Ovary (tissue), 10 donors: ENCODE measurements at places on chromosomes 7 and 10. TPM values are rescaled to one million over a fixed set of nuclear protein-coding genes. Genes with fewer than 3 reads are reported as not detected.

The NKX1-2 gene
- total RNA-seq, result not detected

The ORC5 gene
- total RNA-seq, result 20.0 TPM

The EBF3 gene
- 0.89 TPM for total RNA-seq

The PWWP2B gene
- 11.3 TPM for total RNA-seq

The CCL24 gene
- total RNA-seq, result not detected

The CPVL gene
- 23.0 TPM for total RNA-seq

The WIPF3 gene
- 107 TPM for total RNA-seq

The ADIRF gene
- total RNA-seq, result 231 TPM

The CALML3 gene
- total RNA-seq, result not detected

The STEAP2 gene
- 47.1 TPM for total RNA-seq

The GIMAP6 gene
- total RNA-seq, result 3.6 TPM

The GLI3 gene
- 14.7 TPM for total RNA-seq

The OR2A12 gene
- total RNA-seq, result not detected

The CPA4 gene
- 0.48 TPM for total RNA-seq

The GPR15LG gene
- total RNA-seq, result not detected

DNA sequence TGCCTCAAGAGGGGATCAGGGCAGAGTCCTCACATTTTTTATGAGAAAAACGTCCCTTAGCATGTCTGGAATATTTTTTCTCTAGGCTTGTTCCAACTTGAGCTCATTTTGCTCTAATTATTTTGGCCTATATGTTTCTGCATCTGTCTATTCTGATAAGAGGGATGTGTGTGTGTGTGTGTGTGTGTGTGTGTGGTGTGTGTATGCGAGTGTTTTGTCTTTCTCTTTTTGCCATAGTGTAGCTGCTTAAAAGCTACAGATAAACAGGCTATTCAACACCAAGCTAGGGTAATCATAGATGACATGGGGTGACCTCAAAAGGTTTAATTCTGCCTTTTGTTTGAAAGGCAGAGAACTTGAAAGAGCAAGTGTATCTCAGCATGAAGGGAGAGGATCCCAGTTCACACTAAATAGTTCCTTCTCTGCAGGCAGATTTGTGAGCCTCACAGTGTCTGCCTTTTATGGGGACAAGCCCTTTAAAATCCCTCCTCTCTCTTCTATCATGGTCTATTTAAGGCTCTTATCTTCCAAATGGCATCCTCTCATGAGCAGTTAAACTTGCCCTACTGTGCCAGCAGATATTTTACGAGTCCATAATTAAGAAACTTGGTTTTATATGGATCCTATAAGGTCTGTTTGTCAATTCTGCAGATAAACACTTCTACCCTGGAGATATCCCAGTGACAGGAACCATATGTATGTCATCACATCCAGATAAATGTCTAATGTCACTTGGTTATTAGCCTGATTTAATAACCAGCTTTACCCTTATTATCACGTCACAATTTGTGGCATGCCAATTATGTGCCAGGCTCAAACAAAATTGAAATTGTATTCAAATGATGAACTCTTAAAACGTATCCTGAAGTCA is 202.9 kb upstream of the MTPN start:
- no peaks in the 10 kb centered on the region for H3K36me3 ChIP-seq
- no peak overlapping the region for H3K4me3 ChIP-seq
- no peaks in the 10 kb centered on the region for H3K27me3 ChIP-seq
- H3K27ac ChIP-seq, result no peak overlapping the region

GRCh38 chr10:78867555-78867939 is 201.2 kb upstream of the ZMIZ1 start:
- H3K27ac ChIP-seq, result no peak overlapping the region
- peaks cover 3% of the 10 kb centered on the region for H3K4me1 ChIP-seq
- H3K36me3 ChIP-seq, result no peaks in the 10 kb centered on the region
- H3K4me3 ChIP-seq, result no peak overlapping the region

GRCh38 chr7:95693551-95694333 is 78.6 kb upstream of the DYNC1I1 start:
- DNase-seq, result no peak
- no peaks in the 10 kb centered on the region for H3K27me3 ChIP-seq
- H3K4me3 ChIP-seq, result no peak overlapping the region
- H3K27ac ChIP-seq, result no peak overlapping the region
- no peaks in the 10 kb centered on the region for H3K4me1 ChIP-seq
- H3K36me3 ChIP-seq, result no peaks in the 10 kb centered on the region

DNA sequence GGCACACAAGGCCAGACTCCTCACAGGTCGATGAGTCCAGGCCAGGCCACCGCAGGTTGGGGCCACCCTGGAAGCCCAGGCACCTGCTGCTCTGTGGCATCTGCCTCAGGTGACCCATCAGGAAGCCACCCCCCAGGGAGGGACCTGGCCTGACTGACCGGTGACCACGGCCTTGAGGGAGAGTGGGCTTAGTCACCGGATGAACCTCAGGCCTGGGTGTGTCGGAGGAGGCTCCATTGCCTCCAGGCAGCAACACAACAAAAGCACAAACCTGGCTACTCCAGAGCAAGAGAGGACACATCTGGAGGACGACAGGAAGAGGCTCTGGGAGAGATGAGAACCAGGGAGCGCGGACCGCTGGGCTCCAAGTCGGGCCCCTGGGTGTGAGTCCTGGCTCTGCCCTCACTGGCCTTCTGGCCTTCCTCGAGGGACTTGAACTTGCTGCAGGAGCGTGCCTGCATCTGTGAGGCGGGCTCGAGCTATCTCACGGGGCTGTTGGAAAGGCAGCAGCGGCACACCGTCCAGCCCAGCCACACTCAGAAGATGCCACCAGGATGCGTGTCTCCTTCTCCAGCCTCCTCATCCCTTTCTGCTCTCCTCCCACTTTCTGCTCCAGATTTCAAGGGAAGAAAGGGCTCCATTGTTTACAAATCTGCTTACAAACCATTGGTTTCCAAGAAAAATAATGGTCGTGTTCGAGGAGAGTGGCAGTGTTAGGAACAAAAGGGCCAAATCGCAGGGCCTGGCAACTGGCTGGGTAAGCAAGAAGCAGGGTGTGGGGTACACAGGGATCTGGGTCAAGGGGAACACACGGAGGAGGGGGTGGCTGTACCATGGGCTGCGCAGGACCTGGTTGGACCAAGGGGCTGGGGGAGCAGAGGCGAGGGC is 152.9 kb downstream of the ADAM12 start:
- no peak overlapping the region for H3K4me3 ChIP-seq
- no peaks in the 10 kb centered on the region for H3K36me3 ChIP-seq
- DNase-seq, result no peak
- no peaks in the 10 kb centered on the region for H3K27me3 ChIP-seq
- peaks cover 20% of the 10 kb centered on the region for H3K4me1 ChIP-seq

DNA sequence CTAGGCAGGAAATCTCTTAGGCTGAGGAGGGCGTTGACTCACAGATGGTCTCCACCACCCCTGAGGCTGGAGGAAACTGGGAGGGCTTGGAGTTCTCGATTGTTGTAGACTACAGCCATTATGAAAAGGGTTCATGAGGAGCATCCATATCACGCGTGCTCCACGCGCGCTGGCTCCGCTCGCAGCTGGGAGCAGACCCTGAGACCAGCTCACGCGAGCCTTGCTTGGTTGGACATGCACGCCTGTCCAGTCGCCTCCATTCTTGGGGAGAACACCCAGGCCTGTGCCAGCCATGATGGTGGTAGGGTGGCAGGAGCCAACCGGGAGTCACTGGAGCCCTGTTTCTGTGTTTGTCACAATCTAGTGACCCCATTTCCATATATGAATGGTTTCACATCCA is 139.1 kb downstream of the TCERG1L start:
- no peak overlapping the region for H3K27ac ChIP-seq
- DNase-seq, result no peak
- no peaks in the 10 kb centered on the region for H3K36me3 ChIP-seq
- peaks cover under 1% of the 10 kb centered on the region for H3K4me1 ChIP-seq
- H3K27me3 ChIP-seq, result no peaks in the 10 kb centered on the region
- no peak overlapping the region for H3K4me3 ChIP-seq

- H3K36me3 ChIP-seq, result no peaks in the 10 kb centered on the region
- no peaks in the 10 kb centered on the region for H3K4me1 ChIP-seq
- no peak overlapping the region for H3K27ac ChIP-seq
These were observed 946.8 kb upstream of the POT1 start for GRCh38 chr7:125876431-125876830.

DNA sequence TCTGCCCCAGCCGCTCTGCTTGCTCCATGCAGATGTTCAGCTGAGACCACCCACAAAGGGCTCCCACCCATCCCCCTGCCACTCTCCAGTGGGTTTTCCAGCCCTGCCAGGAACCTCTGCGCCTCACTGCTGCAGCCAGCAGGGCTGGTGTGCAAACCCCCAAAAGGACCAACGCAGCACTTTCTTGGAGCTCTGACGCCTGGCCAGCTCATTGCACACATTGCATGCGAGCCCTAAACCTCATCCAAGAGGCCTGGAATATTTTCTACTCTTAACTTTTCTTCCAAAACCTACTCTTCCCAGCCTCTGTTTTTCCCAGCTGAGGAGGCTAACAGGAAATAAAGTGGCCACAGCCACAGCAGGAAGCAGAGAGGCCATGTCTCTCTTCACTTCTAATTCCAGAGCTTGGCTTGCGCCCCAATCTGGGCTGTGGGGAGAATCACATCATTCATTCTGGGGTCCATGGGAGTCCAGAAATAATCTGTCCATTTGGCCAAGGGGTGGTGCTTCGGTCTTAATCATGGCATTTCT is 4.6 kb upstream of the FAM170B start:
- H3K36me3 ChIP-seq, result no peaks in the 10 kb centered on the region
- peaks cover 19% of the 10 kb centered on the region for H3K4me1 ChIP-seq
- H3K27me3 ChIP-seq, result no peaks in the 10 kb centered on the region
- H3K4me3 ChIP-seq, result no peak overlapping the region
- DNase-seq, result no peak
- H3K27ac ChIP-seq, result no peak overlapping the region

GRCh38 chr7:33201821-33202220 is 72.5 kb downstream of the BBS9 start:
- H3K4me1 ChIP-seq, result no peaks in the 10 kb centered on the region
- H3K36me3 ChIP-seq, result no peaks in the 10 kb centered on the region
- DNase-seq, result no peak
- no peak overlapping the region for H3K27ac ChIP-seq
- no peaks in the 10 kb centered on the region for H3K27me3 ChIP-seq

GRCh38 chr7:105298439-105298894 is 90.3 kb downstream of the SRPK2 start:
- DNase-seq, result no peak
- H3K27me3 ChIP-seq, result no peaks in the 10 kb centered on the region
- H3K4me1 ChIP-seq, result no peaks in the 10 kb centered on the region
- no peaks in the 10 kb centered on the region for H3K36me3 ChIP-seq
- no peak overlapping the region for H3K4me3 ChIP-seq
- no peak overlapping the region for H3K27ac ChIP-seq

DNA sequence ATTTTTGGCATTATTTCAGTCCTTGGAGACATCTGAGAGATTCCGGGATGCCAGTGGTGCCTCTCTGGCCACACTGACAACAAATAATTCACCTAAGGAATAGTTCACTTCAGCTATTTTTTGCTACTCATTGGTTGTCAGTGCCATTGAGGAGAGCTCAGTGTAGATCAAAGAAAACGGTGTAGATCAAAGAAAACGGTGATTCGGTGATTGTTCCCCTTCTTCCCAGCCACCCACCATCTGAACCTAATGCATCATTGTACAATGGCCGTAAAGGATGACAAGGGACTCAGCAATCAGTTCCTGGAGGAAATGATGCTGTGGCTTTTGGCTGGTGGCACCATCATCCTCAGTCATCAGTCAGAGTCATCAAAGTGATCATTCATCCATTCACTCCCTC is 80.6 kb downstream of the PTPRZ1 start:
- H3K4me1 ChIP-seq, result no peaks in the 10 kb centered on the region
- H3K27me3 ChIP-seq, result no peaks in the 10 kb centered on the region
- no peak overlapping the region for H3K4me3 ChIP-seq
- H3K27ac ChIP-seq, result no peak overlapping the region
- DNase-seq, result no peak

- H3K4me1 ChIP-seq, result peaks cover 4% of the 10 kb centered on the region
- peak; percentile 79 for DNase-seq
- peak overlapping the region; percentile 47 for H3K27ac ChIP-seq
- H3K4me3 ChIP-seq, result no peak overlapping the region
These were observed 36.9 kb upstream of the GNA12 start for GRCh38 chr7:2880874-2881533.

DNA sequence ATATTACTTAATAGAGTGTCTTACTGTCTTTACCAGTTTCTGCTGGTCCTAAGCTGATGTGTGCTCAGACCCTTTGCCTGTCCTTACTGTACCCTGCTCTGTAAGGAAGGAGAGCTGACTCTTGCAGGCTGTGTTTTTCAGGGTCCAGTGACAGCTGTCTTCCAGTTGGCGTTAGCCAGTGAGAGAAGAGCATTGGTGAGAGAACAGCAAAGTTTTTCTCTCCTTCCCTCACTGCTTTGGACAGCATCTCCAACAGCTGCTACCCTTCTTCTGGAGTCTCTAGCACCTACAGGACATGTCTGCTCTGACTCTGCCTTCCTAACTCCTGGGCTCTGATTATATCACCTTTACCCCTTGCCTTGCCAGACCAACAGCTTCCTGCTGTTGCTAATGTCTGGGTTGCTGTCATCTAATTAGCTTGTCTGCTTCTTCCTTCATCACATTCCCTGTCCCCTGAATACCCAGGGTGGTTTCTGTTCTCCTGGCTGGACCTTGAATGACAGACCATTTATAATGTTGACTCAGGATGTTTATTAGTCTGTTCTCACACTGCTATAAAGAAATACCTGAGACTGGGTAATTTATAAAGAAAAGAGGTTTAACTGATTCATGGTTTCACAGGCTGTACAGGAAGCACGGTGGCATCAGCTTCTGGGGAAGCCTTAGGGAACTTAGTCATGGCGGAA is 23.5 kb upstream of the PANK1 start:
- no peaks in the 10 kb centered on the region for H3K4me1 ChIP-seq
- no peak overlapping the region for H3K4me3 ChIP-seq
- DNase-seq, result no peak
- no peak overlapping the region for H3K27ac ChIP-seq

DNA sequence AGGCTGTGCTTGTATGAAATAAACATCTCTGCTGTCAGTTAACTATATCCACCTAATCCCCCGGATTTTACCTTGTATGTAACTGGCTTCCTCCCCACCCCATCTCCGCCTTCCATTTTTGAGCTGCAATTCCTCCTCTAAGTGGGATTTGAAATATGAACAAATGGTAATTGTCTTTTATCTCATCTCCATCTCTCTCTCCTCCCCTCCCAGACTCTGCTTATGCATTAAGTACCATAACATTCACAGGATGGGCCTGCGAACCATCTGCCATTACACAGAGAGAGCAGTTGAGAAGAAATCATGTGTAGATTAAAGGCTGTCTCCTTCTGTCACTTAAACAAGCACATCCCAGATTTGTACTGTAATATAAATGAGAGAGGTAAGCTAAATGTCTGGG is 1169.9 kb downstream of the TYW1 start:
- no peaks in the 10 kb centered on the region for H3K36me3 ChIP-seq
- no peak for DNase-seq
- H3K4me3 ChIP-seq, result no peak overlapping the region
- H3K27me3 ChIP-seq, result no peaks in the 10 kb centered on the region

DNA sequence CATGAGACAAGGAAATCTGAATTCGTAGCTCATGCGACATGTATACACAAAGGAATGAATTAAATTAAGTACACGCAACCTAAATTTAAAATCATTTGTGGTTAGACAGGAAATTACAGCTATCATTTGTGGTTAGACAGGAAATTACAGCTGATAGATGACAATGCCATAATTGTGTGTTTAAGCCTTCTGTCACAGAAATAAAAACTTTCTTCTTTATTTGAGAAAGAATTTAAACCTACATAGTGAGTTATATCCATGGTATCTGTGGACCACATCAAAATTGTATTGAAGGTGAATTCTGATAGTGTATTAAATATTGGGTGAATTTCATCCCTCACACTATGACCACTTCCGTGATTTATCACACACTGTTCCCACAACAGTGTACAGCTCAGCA is 362.9 kb downstream of the MAGI2 start:
- no peak overlapping the region for H3K4me3 ChIP-seq
- DNase-seq, result no peak
- H3K27ac ChIP-seq, result no peak overlapping the region
- H3K27me3 ChIP-seq, result no peaks in the 10 kb centered on the region
- H3K36me3 ChIP-seq, result no peaks in the 10 kb centered on the region
